ENCODE measurements at places on chromosomes 2 and 18. TPM values are rescaled to one million over a fixed set of nuclear protein-coding genes. Genes with fewer than 3 reads are reported as not detected.

The OR6B2 gene
- total RNA-seq = not detected

The PKDCC gene
- 21.7 TPM for total RNA-seq

The SLC40A1 gene
- 2.0 TPM for total RNA-seq

The MERTK gene
- total RNA-seq = 3.0 TPM

The XIRP2 gene
- total RNA-seq = not detected
